Esophagus squamous epithelium (tissue), 5 donors: ENCODE measurements at places on chromosomes 6 and 20. TPM values are rescaled to one million over a fixed set of nuclear protein-coding genes. Genes with fewer than 3 reads are reported as not detected.

DNA sequence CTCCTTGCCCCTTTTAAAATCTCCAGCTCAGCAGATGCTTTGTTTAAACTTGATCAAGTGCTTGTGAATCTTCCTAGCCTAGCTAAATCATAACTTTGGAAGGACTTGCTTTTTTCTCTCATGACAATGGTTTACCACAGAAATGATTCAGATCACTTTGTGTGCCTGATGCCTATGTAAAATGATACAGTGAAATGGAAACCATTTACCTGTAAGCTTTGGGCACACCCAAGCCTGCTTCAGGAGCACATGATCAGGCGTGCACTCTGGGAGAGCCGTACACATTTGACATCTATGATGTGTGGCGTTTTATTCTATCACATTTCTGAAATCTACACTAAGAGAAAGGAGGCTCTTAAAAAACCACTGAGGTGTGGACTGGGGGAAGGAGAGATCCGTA lies 41.1 kb downstream of the PTPN1 start:
- peak overlapping the region; percentile 68 for H3K27ac ChIP-seq
- H3K27me3 ChIP-seq, result no peaks in the 10 kb centered on the region
- no peak overlapping the region for H3K4me3 ChIP-seq
- no peak for DNase-seq
- H3K36me3 ChIP-seq, result peaks cover 8% of the 10 kb centered on the region
- peaks cover 7% of the 10 kb centered on the region for H3K4me1 ChIP-seq

The OXT gene
- not detected for total RNA-seq

DNA sequence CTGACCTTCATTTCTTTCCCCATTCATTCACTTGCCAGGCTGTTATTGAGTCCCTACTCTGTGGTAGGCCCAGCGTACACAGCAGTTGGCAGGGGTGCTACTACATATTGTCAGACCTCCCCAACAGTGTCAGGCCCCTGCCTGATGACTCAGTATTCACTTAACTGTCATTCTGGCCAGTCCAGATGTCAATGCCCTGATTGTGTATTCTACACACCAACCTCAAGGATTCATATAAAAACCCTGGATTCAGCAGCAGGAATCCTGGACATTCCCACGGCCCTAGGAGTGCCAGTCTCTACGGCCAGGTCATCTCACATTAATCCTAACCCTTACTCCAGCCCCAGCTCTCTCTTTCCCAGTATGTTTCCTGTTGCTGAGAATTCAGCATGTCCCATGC lies 151.5 kb downstream of the TASP1 start:
- no peaks in the 10 kb centered on the region for H3K27me3 ChIP-seq
- no peaks in the 10 kb centered on the region for H3K36me3 ChIP-seq
- peaks cover 11% of the 10 kb centered on the region for H3K4me1 ChIP-seq
- no peak overlapping the region for H3K4me3 ChIP-seq
- H3K27ac ChIP-seq, result no peak overlapping the region
- DNase-seq, result no peak

- H3K4me1 ChIP-seq, result no peaks in the 10 kb centered on the region
- H3K27ac ChIP-seq, result no peak overlapping the region
- H3K4me3 ChIP-seq, result no peak overlapping the region
- H3K27me3 ChIP-seq, result no peaks in the 10 kb centered on the region
Measured at GRCh38 chr6:23454080-23454976, 671.7 kb upstream of the NRSN1 start.

GRCh38 chr6:47631797-47632196 lies 66.6 kb upstream of the ADGRF4 start:
- no peaks in the 10 kb centered on the region for H3K36me3 ChIP-seq
- H3K27ac ChIP-seq, result no peak overlapping the region
- H3K27me3 ChIP-seq, result no peaks in the 10 kb centered on the region
- no peak for DNase-seq

GRCh38 chr6:136921381-136921935 lies 643 bp upstream of the SLC35D3 start:
- DNase-seq, result no peak
- no peak overlapping the region for H3K27ac ChIP-seq
- peak overlapping the region; percentile 36 for H3K4me3 ChIP-seq
- peaks cover 40% of the 10 kb centered on the region for H3K4me1 ChIP-seq
